ENCODE measurements at places on chromosomes 5 and 9.

DNA sequence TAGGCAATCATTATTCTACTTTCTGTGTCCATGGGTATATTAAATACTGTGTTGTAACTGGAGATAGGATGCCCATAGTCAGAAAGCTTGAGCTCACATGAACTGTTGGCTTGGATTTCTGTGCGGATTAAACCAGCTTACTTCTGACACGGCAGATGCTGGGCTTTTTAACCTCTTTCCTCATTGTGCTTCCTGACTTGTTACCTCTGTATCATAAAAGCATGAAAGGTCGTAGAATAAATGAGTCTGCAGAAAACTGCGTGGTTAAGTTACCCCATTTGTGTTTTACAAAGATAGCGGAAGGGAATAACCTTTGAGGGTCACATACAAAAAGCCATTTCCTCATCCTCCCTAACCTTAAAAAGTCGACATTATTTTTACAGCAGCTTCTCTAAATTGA is 199.5 kb upstream of the DMRT1 start:
- no peak for DNase-seq

DNA sequence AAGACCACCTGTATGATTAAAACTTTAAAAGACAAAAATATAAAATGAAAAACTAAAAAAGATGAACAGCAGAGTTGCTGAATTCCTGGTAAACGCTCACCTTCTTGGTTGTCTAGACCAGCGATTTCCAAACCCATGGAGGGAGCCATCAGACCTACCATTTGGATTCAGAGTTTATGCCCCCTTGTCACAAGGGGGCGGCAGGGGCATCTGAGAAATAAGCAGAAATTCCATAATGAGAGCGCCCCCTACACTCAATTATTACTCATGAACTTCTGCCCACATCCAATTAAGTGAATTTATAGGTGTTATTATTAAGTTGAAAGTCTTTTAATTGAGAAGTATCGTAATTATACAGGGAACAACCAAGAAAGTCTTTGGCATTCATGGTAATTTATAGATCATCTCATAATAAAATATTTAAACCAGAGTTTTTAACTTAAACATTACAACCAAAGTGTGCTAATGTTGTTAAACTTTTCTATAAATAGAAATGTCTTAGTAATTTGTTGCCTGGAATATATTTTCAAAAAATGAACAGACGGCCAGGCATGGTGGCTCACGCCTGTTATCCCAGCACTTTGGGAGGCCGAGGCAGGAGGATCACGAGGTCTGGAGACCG is 35.2 kb upstream of the SPATA31C2 start:
- DNase-seq: no peak

DNA sequence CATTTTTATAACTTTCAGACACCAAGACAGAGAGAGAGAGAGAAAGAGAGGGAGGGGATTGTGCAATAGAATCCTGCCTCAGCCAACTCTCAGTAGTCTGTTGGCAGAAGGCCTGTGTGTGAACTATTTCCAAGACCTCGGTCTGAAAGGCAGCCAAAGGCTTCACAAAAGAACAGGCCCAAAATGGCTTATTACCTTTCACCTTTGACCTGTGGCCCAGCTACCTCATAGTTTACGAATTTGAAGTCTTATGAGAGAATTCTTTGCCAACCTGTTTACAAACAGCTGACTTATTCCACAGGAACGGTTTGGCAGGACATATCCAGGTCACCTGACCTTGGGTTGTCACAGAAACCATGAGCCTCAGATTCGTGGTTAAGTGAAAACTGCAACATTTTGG is 48.6 kb downstream of the NR2F1-AS1 start:
- no peak for DNase-seq

DNA sequence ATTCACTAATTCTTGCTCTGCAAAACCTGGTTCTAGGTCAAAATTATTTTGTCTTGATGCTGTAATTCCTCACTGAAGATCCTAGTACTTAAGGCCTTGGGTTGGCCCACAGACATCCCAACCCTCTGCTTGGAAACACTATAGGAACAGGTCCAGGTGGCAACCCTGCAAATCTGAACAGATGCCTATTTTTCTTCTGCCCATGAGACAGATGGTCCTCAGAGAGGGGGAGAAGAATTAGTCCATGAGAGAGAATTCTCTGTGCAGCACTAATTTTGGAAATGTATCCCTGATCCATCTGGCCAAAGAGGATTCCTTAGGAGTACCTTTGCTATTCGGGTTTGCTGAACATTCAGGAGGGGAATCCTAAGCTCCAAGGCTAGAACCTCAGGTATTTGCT is 156.3 kb downstream of the ELAVL2 start:
- DNase-seq: no peak

DNA sequence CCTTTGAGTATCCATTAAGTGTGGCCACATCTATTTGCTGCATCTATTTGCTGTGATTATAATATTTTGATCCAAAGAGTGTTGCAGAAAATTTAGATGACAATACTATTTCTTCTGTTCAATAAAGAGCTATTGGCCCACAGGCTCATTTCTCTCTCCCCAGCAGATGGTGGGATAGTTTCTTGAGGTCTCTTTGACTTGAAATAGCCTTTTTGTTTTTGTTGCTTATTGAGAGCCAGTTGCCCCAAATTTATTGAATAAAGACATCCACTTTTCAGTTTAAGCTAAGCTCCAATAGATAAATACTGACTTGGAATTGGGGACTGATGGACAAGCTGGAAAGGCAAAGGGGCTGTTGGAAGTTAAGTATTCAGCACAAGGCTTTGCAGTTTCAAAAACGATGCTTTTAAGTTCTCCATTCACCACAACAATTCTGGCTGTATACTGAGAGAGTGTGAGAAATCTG is 290.1 kb upstream of the MPDZ start:
- DNase-seq: no peak

DNA sequence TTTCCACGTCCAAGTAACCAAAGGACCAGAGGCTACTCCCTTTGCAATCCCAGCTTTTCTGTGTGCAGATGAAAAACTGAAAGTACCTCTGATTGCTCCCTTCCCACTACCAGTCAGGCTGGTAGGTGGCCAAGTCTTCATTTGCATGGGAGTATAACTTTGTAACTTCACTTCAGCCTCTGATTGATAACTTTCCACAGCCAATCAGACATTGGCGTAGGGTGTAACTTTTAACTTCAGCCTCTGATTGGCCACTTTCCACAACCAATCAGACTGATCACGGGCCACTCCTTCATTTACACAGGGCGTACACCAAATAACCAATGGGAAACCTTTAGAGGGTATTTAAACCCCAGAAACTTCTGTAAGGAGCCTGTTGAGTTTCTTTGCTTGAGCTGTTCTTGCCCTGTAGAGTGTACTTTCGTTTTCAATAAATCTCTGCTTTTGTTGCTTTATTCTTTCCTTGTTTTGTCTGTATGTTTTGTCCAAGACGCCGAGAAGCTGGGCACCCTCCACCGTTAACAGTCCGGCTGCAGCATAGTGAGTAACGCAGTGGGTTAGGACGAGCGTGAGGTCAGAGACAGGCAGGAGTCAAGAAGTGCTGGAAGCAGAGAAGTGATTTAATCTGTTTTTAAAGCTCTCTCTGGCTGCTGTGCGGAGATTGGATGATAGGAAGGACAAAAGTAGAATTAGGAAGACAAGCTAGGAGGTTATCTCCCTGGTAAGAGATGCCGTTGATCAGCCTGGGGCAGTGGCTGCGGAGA is 3.5 kb upstream of the EXOSC2 start:
- no peak for DNase-seq

Measured in NCI-H2081 treated with DMSO at 0.1 percent for 48 hours (cell line).